ENCODE measurements at places on chromosomes 2 and 18. TPM values are rescaled to one million over a fixed set of nuclear protein-coding genes. Genes with fewer than 3 reads are reported as not detected.

The MYL1 gene
- not detected for total RNA-seq

The KYNU gene
- total RNA-seq, result 4.6 TPM

The MZT2B gene
- total RNA-seq, result 97.2 TPM

The STAM2 gene
- total RNA-seq, result 40.9 TPM

The RNF125 gene
- total RNA-seq, result not detected

The GDF7 gene
- under 0.01 TPM for total RNA-seq

The CYP27A1 gene
- total RNA-seq, result 4.7 TPM

The SETBP1 gene
- 0.44 TPM for total RNA-seq

The CCNYL1 gene
- 13.1 TPM for total RNA-seq

The ALLC gene
- not detected for total RNA-seq

The PNKD gene
- 25.3 TPM for total RNA-seq

The MAL gene
- not detected for total RNA-seq

The POLR1A gene
- total RNA-seq, result 22.5 TPM

The REG3A gene
- not detected for total RNA-seq

Measured in placental pericyte (primary cell).